EH (cell line): ENCODE measurements at places on chromosomes 2 and 18.
A peak's percentile ranks its signal among the peaks of the same experiment; 100 is the strongest.

- no peak for DNase-seq
Measured at GRCh38 chr2:67719351-67719750, 322.2 kb downstream of the ETAA1 start.

DNA sequence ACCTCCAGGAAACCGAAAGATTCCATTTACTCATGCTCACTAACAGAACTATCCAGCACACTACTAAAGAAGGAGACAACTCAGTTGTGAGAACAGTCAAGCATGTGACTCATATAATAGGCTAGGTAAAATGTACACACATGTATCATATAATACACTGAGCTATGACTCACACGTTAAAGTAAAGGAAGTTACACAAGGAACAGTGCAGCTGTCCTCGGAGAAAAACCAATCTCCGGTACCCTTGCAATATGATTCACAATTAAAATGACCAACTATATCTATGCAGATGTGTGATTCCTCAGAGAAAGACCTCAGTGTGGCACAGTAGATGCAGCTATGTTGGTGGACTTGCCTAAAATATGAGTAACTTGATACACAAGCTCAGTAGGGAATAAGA is 76.5 kb downstream of the STRN start:
- DNase-seq = peak; percentile 94

- DNase-seq = peak; percentile 58
Measured at GRCh38 chr18:12658426-12659138, 675 bp upstream of the SPIRE1 start.

DNA sequence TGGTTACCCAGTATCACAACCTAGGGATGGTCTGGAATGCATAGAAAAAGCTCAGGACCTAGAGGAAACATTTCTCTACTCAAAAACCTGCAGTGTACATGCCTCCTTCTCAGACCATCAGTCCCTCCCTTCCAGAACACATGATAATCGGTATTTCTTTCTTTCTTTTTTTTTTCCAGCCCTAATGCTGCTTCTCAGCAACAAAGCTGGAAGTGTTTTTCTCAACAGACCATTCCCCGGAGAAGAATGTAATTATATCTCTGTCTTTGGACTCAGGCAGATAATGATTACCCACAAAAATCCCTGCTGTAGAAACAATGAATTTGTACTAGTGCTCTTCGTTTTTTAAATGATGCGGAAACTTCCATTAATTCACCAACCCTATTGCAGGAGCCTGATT is 44.1 kb upstream of the NDUFV2 start:
- DNase-seq = peak; percentile 53

GRCh38 chr2:12678186-12678585 is 38.5 kb upstream of the TRIB2 start:
- DNase-seq = peak; percentile 28

DNA sequence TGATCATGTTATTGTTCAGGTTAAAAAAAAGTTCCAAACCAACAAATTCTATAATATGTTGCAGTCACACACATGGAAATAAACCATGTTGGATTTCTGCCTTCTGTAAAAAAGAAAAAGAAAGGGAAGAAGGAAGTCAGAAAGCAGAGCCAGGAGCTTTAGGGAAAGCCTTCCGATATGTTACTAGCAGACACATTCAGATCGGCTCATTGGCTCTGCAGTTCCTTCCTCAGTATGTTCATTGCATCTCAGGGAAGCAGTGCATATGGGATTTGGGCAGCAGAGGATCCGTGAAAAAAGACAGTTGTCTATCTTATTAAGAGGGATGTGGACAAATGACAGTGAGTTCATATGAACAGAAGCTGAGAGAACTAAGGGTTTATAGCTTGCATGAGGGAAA is 68.1 kb downstream of the KIF5C start:
- no peak for DNase-seq

GRCh38 chr2:154556146-154556545 is 142.3 kb upstream of the KCNJ3 start:
- DNase-seq = no peak

DNA sequence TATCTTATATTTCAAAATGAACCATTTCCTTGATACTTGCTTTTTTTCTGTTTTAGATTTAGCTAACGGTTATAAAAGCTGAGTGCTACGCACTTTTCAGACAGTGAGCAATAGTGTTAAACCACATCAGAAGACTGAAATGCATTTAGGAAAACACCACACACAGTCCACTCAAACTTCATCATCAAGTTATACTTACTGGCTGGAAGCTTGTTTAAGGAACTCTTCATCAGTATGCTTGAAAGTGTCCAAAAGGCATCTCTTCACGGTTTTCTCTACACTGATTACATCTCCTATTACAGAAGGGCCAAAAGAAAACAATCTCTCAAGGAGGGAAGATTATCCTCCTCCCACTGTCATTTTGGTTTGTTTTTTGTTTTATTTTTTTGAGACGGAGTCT is 19.7 kb downstream of the ILKAP start:
- DNase-seq = no peak

DNA sequence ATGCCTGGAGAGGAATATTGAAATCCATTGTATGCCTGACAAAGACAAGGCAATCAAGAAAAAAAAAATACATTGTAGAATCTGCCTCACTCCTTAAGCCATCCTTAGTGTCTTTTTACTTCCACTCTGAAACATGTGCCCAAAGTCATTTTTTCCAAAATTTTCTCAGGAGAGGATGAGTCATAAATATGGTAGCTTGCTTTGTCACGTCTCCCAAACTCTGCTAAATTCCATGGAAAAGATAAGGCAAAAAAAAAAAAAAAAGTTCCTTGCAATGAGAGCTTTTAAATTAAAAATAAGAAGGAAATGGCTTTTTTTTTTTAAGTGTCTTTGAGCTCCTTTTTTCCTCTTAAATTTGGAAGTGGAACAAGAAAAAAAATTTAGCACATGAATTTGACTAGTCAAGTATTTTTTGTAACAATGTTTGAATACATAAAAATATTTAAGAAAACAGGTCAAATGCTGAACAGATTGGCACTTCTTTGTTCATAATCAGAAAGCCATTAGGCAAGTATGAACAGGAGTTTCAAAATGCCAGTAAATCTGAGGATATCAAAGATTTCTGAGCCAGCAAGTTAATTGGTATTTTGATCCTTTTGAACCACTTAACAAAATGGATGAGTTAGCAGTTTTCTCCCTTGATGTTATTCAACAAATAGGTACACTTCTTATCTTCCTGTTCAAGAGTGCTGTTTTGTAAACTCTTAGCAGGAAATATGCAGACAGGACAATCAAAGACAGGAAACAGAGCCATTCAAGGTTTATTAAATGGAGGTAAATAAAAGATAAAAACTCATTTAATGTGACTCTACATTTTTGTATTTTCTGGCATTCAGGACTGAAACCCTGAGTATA is 247.3 kb upstream of the SP5 start:
- DNase-seq = peak; percentile 27

- DNase-seq = no peak
Measured at GRCh38 chr2:59713577-59713976, 839.9 kb downstream of the BCL11A start.

DNA sequence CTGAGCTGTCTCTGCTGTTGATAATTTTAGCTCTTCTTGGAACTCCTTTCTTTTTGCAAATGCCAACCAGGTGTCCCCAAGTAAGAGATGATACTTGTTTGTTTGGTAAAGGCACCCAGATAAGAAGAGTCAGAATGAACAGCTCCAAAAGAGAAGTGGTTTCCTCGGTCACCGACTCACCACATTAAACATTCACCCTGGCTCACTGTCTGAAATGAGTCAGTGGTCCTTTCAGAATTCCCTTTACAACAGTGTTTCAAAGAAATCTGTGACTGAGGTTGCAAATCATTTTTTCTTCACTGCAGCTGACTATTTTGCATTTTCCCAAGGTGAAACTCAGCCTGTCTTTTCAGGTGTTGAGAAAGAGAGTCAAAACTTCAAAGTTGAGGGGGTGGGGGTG is 16.2 kb upstream of the CXCR4 start:
- DNase-seq = no peak
